Stimulated activated CD8-positive, alpha-beta memory T cell treated with anti-CD3 and anti-CD28 coated beads, Interleukin-4, amount 100 ng/mL, for 1 hour (primary cell): ENCODE measurements at places on chromosomes 5 and 9.

DNA sequence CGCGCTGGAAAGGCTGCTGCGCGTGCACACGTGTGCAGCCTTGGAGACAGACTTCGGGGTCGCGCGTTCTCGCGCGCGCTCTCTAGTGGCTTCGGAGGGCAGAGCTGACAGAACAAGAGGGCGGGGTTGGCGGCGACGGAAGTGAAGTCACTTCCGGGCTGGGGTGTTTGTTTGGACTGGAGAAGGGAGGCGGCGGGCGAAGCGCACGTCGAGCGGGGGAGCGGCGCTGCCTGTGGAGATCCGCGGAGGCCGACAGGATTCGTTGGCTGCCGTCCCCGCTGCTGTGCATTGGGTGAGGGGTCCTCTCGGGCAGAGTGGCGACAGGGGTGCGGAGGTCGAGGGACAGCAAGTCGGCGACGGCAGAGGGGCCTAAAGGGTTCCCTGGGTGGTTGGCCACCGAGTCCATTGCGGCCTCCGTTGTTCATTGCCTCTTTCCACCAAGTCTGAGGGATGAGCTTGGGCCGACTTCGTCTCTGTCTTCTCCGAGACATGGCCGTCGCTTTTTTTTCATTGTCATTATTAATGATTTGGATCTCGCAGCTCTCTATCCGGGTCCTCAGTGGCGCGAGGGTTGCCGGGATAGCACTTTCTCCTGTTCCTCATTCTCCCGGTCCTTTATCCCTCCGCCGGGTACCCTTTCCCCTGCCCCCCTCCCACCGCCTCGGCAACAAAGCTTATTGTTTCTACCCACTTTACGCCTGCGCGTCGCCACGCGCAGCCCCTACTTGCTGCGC is at the start of gene PAIP2:
PAIP2 (plus strand) TSS at position 166 of the 734 bp plus-strand sequence. CDS start 21,931 bp downstream, outside the sequence.
- peak; percentile 91 for DNase-seq

- no peak for DNase-seq
These were observed 6.8 kb upstream of the MRPS30 start for GRCh38 chr5:44801992-44802391.

DNA sequence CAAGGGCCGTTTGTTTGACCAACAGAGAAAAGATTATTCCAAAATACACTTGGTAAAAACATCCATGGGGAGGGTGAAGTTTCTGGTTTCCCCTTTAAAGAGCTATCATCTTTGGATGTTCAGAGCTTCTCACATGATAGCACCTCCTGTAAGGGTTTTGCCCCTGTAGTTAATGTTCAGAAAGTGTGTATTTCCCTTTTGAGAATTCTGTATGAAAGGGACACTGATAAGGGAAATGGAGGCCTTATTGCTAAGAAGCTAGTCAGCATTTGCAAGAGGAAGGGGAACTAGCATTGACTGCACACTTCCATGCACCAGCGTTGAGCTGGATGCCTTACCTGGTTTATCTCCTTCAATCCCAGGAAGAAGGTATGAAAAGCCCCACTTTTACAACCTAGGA is 31.5 kb upstream of the C5orf58 start:
- no peak for DNase-seq

DNA sequence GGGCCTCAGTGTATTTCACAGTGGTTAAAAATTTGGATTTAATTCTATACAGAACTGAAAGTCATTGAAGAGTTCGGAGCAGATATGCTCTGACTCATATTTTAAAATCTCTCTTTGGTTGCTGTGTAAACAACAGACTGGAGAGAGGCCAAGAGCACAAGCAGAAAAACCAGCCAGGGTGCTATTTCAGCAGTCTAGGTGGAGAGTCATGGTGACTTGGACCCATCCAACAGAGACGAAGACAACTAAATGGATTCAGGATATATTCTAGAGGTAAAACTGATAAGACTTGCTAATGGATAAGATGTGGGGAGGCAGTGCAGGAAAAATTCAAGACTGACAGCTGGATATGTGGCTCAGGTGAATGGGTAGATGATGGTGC is 168.9 kb downstream of the MAPKAP1 start:
- DNase-seq, result no peak

GRCh38 chr5:151766975-151767374 is 4.8 kb upstream of the G3BP1 start:
- no peak for DNase-seq

DNA sequence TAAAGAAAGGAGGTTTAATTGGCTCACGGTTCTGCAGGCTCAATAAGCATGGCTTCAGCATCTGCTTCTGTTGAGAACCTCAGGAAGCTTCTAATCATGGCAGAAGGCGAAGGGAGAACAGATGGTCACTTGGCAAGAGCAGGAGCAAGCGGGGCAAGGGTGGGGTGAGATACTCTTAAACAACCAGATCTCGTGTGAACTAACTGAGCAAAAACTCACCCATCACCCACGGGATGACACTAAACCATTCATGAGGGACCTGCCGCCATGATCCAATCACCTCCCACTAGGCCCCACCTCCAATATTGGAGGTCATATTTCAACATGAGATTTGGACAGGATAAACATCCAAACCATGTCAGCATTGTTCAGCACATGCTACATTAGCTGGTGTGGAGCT is 89.1 kb upstream of the HAND1 start:
- DNase-seq, result no peak

DNA sequence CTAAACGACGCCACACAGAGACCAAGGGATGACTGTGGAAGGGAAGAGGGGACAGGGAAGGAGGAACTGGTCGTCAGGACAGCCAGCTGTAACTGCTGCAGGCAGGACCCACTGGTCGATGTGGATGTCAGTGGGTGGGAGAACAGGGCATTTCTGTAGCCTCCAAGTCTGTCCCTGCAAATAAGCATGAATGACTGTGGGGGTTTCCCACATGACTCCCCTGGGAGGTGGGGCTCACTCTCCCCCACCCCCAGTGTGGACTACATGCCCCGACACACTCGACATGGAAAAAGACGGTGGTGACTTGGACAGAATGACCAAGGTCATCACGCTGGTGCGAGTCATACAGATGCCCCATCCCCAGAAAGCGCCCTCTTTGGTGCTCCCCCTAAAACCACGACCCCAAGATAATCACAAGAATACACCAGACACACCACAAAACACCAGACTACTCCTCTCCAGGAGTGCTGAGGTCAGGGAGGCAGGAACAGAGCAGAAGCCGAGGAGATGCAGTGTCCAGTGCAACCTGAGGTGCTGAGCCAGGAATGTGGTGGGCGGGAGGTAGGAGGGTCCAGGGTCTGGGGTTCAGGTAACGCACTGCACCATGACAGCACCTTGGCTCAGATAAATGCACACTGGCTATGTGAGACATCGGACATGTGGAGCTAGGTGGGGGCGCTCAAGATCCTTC is 64.9 kb downstream of the SECISBP2 start:
- DNase-seq, result no peak

GRCh38 chr5:133697536-133698258 is 85.4 kb upstream of the FSTL4 start:
- no peak for DNase-seq
